ENCODE measurements at places on chromosomes 3 and 15.

DNA sequence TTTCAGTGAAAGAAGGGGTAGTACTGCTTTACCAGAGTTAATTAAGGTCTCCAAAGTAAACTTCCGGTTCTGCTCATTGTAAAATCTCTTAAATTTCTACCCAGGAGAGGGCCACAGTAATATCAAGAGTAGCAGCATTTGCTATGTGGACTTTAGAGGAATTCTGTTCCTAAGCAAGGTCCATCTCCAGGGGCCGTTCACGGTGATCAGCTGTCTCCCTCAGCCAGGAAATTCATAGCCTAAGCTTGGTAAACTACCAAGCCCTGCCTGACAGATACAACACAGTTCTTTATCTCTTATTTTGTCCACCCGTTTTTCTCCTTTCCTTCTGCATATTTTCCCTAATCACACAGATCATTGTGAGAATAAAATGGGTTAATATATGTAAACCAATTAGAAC, 2.3 kb downstream of the DUT start:
- no peak for DNase-seq

DNA sequence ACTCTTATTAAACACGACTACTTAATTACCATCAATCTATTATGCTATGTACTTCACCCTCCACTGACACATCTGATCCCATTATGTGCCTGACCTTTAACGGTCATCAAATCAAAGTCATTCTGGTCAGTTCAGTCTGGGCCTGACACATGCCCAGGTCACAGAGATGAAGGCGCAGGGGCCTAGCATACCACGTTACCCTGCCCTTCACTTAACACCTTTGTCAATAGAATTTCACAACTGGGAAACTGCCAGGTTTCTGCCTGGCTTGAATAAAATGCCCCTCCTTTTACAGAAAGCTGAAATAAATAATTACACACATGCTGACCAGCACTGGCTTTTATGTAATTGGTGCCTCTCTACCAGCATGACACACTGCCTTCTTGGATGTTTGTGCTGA, 39.5 kb downstream of the MECOM start:
- no peak for DNase-seq

GRCh38 chr3:194876403-194877095, 190.9 kb downstream of the FAM43A start:
- no peak for DNase-seq

DNA sequence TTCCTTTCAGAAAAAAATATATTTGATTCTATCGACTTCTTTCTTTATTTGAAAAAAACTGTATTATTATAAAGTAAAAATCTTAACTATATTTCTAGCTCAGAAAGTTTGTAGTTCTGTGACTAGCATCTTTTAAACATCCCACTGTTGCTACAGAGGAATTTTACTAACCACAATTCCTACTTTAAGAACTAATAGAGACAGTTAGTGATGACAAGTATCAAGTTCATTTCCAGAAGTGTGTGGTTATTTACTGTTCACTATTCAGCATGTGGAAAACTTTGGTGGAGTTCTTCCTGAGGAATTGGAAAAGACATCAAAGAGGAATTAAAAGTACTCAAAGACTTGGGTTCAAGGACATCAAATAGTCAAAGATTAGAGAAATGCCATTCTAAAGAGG, 524.1 kb upstream of the CBLB start:
- DNase-seq: no peak

GRCh38 chr3:136109499-136109898, 86.6 kb downstream of the MSL2 start:
- no peak for DNase-seq

DNA sequence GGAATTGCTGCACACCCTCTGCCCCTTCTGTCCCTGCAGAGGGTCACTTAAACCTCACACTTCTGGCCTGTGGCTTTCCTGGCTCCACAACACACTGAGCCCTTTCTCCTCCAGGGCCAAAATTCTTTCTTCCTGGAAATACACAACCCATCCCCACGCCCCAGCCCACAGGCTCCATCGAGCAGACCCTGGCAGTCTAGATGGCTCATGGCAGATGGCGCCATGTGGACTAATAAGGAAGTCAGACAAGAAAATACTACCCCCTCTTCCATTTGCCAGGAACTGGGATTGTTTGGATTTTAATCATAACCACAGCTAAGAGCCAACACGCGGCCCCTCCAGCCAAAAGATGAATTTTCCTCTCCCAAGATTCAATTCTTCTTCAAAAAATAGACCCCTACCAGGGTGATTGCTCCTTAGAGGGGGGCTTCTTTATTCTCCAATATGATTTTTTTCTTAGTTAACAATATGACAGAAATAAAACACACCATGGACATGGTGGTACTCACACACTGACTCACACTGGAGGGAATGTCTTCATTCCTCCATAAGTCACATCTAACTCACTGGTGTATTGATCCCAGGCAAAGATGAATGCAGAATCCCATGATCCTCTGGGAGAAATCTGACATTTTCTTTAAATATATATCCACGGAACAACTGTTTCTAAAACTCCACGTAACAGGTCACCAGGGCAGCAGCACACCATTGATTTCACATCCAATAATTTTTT, 111.5 kb downstream of the NTRK3 start:
- no peak for DNase-seq

GRCh38 chr3:46208167-46208704, at the start of gene CCR1:
Gene CCR1 (minus strand): TSS chr3:46208313. CDS start chr3:46204313, 4,000 bp downstream.
- no peak for DNase-seq

- DNase-seq: no peak
Observed at GRCh38 chr3:3800685-3801493, 1.7 kb downstream of the LRRN1 start.

- DNase-seq: no peak
Observed at GRCh38 chr3:138902171-138902570, 44.8 kb downstream of the FOXL2 start.

DNA sequence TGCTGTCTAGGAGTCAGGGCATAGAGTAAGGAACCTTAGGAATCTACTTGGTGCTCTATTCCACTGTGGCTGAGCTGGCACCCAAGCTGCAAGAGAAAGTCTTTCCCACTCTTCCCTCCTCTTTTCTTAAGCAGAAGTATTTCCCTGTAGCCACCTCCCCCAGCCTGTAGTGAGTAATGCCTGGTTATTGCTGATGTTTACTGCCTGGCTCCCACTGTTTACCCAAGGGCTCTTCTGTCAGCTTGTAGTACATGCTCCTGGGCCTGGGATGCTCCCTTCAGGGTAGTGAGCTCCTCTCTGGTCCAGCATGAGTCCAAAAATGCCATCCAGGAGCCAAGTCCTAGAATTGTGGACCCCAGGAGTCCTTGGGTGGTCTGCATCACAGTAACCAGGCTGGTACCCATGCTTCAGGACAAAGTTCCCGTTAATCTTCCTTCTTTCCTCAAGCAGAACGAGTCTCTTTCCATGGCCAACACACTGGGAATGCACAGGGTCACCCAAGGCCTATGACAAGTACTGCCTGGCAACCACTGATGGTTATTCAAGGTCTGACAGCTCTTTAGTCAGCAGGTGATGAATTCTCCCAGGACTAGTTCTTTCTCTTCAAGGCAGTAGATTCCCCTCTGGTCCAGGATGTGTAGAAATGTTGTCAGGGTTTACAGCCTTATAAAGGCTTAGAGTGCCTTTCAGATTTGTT, 17.6 kb downstream of the GALK2 start:
- DNase-seq: peak; percentile 22

DNA sequence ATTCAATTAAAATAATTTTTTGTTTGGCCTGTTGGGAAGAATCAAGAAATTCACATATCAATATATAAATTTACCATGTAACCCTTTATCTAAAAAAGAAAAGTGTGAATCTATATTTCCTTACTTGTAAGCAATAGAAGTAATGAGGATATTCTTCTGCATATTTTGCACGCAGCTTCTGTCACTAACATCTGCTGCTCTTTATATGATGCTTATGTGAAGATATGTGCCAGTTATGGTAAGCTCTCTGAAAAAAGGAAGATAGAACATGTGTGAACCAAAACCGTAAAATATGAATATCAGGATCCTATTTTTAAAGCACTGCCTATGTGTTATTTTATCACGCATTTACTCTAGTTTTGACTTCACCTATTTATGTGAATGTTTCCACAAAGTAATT, 96.4 kb upstream of the ATP11B start:
- no peak for DNase-seq

DNA sequence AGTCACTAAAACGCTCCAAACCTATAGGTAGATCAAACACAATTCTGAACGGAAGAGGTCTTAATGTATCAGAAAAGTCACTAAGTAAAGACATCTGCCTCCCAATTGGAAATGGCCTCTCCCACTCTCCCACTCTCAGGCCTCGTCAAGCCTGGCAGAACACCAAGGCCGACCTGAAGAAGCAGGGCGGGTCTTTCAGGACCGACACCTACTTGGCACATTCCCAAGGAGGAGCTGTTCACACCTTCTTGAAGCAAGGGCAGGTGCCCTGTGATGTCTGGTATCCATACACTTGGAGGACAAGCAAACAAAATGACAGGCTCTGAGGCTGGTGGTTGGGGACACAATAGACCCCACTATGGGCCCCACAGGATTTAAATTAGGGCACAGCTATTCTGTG, 30.0 kb downstream of the XXYLT1 start:
- DNase-seq: no peak

- DNase-seq: no peak
Observed at GRCh38 chr15:58069008-58069407, 3.5 kb upstream of the ALDH1A2 start.

All from NCI-H226 (cell line).